ENCODE measurements at places on chromosomes 7 and 10.

GRCh38 chr7:149855361-149856305, 17.5 kb downstream of the ZNF862 start:
- DNase-seq: peak; percentile 61

GRCh38 chr7:42479452-42479815, 242.4 kb upstream of the GLI3 start:
- DNase-seq: no peak

- DNase-seq: no peak
These were observed 111.2 kb downstream of the SAMD9 start for GRCh38 chr7:93006480-93007095.

DNA sequence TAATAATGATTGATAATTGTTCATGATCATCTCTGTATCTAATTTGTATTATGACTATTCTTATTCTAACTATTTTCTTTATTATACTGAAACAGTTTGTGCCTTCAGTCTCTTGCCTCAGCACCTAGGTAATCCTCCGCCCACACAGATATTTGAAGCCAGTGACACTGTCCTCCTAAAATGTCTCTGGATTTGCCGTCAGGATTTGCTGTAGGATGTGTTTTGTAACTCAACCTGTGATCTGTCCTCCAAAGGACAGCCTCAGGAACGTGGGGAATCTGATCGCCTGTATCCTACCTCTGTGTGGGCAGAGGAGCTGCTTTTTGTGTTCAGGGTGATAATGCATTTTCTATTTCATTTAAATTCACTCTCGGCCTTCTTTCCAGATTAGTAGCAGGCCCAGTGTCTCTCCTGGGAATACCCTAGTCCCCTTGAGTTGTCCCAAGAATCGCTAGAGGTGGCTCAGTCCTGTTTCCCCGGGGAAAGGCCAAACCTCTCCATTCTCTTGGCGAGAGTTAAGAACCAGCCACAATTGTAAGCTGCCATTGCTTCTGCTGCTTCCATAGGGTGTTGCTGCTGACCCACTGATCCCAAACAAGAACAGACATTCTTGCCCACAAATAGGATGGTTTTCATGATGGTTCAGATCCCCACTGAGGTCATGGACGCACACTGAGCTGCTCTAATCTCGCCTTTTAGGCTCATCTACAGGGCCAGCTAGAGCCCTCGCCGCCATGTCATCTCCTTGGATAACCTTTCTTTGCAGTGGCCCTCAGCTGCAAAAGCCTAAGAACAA, 136.2 kb upstream of the KCNMA1 start:
- DNase-seq: no peak

GRCh38 chr10:61475449-61475873, 22.3 kb upstream of the TMEM26 start:
- DNase-seq: peak; percentile 56
